ENCODE measurements at places on chromosomes 11 and 22.

- DNase-seq = peak; percentile 34
These were observed 17.0 kb upstream of the PSMA1 start for GRCh38 chr11:14537134-14537599.

GRCh38 chr11:71465054-71465453 lies 12.1 kb downstream of the NADSYN1 start:
- DNase-seq = no peak

GRCh38 chr11:2293984-2294925 lies 7.5 kb downstream of the C11orf21 start:
- DNase-seq = no peak

DNA sequence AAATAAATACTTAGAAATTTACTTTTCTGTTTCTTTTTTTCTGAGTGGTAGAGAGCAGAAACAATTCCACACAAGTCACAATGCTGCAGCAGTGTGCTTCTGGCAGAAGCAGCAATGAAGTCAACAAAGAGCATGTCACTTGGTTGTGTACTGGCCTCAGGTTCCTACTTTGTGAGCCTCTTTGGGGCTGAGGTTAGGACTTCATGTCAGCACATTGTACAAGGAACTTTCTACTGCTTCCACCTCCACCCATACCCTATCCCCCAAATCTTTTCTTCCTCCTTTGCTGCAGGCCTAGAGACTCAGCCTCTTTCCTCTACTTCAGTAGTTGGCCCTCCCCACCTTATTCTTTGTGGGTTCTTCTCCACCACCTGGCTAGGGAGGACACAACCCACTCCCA lies 252.7 kb upstream of the PITPNB start:
- no peak for DNase-seq

GRCh38 chr11:19187114-19187832 lies 14.5 kb downstream of the CSRP3 start:
- no peak for DNase-seq

DNA sequence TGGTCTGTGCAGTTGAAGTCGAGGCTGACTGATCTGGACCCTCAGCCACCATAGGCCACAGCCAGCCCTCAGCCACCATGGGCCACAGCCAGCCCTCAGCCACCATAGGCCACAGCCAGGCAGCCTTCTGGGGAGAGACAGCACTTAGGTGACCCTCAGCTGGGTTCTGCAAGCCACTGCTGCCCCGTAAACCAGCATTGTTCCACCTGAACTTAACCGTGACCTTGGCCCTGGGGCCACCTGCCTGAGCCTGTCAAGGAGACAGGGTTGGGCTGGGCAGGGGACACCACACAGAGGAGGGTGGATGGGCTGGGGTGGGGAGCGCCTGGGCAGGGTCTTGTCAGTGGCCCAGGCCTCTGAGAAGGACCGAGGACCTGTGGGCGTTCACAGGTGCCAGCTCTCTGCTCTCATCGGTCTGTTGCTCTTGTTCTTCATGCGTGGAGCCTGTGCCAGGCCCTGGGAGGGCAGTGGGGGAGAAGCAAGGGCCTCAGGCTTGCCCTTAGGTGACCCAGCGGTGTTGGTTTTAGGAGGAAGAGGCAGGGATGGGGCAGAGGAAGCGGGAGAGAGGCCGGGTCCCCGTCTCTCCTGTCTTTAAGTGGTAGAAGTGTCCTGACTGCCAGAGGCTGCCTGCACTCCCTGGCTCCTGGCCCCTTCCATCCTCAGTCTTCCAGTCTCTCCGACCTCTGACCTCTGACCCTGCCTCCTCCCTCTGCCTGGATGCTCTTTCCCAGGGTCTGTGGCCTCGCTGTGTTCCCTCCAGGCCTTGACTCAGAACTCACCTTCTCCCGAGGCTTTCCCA lies 36.9 kb downstream of the GRAMD4 start:
- DNase-seq = no peak

- DNase-seq = no peak
These were observed 36.0 kb upstream of the OAF start for GRCh38 chr11:120174866-120175265.

DNA sequence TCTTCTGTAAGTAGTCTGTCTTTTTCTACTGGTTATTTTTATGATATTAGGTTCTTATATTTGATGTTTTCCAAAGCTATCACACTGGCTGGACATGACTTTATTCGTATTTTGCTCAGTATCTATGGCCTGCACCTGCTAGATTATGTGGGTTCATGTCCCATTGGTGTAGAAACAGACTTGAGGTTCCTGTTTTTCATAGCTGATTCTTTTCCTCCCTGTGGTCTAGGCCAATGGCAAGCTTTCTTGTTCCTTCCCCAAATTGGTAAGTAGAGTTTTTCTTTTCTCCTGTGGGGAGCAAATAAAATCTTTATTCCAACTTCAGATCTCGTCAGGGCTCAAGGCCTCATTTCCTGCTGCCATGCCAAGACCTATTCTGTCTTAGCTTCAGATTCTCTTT lies 30.2 kb upstream of the SWAP70 start:
- no peak for DNase-seq

DNA sequence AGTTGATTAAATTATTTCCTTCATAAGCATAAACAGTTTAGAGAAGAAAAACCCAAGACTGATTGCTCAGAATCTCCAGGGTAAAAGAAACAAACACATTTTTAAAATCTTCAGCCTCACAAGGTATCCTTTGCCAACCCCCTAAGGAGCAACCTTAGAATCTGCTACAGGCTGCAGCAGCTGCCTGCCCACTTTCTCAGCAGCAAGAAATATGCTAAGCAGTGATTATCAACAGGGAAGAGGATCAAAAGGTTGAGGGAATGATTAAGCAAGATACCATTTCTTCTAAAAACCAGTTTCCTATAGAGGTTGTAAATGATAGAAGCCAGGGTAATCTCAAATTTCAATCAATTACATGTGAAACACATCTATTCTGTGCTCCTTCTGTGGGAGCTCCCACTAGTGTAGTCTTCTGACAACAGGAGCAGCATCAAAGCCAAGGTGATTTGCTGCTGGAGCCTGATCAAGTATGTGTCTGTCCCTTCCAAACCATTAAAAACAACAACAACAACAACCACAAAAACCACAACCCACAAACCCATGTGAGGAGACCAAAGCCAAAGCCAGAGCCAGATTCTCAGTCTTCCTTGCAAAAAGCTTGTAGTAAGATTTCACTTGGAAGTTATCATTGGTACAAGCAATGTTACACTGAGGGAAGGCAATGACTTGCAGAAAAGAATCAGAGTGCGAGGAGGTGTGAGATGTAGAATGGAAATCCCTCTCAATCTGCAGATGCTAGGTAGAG lies 761.2 kb downstream of the DLG2 start:
- no peak for DNase-seq

- no peak for DNase-seq
These were observed 160.2 kb downstream of the KIRREL3 start for GRCh38 chr11:126840201-126840886.

- no peak for DNase-seq
These were observed 43.1 kb downstream of the FDX1 start for GRCh38 chr11:110472858-110473257.

GRCh38 chr22:44962741-44963454 lies 46.9 kb downstream of the PHF21B start:
- no peak for DNase-seq

DNA sequence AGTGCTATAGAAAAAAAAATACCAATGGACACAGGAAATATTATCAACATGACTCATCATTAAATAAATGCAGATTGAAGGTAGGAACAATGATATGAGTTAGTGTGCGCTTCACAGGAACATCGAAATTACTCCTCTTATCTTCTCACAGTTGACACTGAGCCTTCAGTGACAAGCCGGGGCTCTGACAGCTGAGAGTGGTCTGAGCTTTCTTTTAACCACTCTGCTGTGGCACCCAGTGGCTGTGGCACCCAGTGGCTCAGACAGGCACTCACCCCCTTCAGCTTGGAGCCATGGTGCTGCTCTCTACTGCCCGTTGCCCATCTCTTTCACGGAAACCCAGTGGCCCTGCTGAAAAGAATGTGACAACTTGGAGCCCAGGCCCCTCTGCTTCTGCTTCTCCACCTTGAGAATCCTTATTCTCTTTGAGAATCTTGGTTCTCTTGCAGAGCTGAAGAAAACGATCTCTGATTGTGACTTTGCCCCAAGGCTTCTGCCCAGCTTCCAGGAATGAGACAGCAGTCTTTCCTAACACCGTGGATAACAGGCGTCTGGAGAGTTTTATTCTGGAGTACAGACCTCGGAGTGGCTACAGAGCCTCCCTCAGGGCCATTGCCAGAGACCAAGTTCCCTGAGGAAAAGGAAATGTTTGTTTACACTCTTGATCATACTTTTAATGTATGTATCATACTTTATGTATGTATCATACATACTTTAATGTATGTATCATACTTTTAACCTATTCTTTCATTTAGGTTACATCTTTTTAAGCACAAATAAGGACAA lies 37.1 kb upstream of the OR8B8 start:
- no peak for DNase-seq

DNA sequence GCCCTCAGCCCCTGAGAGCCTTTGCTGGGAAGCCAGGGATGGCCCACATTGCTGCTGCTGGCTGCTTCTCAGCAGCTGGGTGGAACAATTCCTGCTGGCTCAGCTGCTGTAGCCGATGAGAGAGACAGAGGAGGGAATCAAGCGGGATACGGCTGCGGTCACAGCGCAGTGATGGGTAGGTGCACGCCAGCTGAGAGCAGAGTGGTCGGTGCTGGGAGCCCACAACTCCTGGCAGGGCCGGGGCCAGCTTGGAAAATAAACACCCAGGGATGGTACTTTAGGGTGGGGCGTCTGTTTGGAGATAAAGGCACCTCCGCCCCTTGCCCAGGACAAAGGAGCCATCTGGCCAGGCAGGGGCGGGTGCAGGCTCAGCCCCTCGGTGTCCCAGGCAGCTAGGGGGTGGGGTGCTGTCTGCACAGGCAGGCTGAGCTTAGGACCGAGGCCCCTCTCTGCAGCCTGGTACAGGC lies 480.5 kb downstream of the MIAT start:
- DNase-seq = peak; percentile 44

Data from NCI-H1694 (cell line).